ENCODE measurements at places on chromosomes 6 and 20. TPM values are rescaled to one million over a fixed set of nuclear protein-coding genes. Genes with fewer than 3 reads are reported as not detected.

The SYNDIG1 gene
- total RNA-seq, result 28.4 TPM

The RNGTT gene
- 8.6 TPM for total RNA-seq

The SAMHD1 gene
- total RNA-seq, result 113 TPM

The BPI gene
- total RNA-seq, result not detected

The IRF4 gene
- total RNA-seq, result 1.6 TPM

The C20orf204 gene
- 0.29 TPM for total RNA-seq

The ACSS2 gene
- total RNA-seq, result 118 TPM

- no peak for DNase-seq
These were observed 119.0 kb downstream of the ISM1 start for GRCh38 chr20:13340088-13340487.

GRCh38 chr20:21017528-21018085 is 88.6 kb downstream of the LINC00237 start:
- no peak for DNase-seq

DNA sequence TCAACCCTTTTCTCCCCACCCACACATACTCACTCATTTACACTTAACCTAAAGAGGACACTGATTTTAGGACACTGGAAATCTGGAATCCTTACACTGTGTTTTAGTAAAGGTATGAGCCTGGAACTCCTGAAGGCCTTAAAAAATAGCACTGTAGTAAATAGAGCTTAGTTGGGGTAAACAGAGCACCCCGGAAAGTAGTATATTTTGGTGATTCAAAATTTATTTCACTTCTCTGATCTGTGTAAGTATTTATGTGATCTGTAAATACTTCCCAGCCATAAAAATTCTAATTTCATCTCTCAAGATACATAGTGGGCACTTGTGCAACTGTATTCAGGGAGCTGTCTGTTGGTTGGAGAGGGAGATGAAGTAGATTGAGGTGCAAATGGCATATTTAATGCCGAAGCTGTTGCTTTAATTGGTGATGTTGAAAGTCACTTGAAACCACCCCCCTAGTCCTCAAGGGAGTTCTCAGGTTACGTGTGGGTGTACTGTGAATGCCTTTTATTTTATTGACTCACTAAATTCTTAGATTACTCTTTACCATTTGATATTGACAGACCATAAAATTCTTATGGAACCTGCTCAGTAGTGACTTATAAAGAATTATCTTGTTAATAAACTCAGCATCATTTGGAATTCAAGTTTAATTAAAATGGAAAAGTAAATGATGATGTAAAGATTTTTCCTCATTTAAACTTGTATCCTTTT is 154.9 kb downstream of the SOX4 start:
- DNase-seq, result no peak

DNA sequence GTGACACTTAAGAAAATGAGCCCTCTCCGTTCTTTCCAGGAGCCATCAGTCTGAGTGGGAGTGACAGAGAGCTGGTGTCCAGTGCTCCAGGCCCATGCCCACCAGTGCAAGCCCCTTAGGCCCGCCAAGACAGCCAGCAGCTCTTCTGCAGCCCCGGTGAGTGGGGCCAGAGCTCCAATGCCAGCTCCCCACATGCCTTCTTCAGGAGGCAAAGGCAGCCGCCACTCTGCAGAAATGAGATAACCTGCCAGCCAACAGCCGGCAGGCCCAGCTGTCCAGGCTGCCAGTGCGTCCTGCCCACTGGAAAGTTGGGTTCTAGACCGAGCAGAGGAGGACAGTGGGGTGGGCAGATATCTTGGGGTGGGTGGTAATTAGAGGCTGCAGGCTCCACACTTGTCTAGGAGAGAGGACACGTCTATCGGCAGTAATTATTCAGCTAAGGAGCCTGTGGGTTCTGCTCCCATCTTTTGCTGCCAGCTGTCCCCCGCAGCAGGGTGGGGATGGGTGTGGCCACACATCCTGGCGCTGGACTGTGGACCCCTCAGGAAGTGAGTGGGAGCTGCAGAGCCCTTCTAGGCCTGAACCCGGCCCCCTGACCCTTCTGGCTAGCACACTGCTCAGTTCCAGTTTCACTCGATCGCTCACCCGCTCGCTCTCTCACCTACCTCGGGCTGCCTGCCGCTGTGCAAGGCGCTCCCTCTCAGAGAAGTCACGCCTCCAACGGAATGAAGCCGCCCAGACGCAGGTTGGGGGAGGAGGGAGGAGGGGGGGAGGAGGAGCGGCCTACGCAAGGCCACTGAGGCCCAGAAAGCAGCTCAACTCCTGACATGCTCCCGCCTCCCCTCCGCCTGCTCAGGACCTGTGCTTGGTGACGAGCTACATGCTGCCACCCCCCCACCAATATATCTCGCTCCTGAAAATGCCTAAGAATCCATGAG is 3.6 kb downstream of the GRM4 start:
- DNase-seq, result no peak

- no peak for DNase-seq
These were observed 237.6 kb downstream of the QKI start for GRCh38 chr6:163651915-163652668.

DNA sequence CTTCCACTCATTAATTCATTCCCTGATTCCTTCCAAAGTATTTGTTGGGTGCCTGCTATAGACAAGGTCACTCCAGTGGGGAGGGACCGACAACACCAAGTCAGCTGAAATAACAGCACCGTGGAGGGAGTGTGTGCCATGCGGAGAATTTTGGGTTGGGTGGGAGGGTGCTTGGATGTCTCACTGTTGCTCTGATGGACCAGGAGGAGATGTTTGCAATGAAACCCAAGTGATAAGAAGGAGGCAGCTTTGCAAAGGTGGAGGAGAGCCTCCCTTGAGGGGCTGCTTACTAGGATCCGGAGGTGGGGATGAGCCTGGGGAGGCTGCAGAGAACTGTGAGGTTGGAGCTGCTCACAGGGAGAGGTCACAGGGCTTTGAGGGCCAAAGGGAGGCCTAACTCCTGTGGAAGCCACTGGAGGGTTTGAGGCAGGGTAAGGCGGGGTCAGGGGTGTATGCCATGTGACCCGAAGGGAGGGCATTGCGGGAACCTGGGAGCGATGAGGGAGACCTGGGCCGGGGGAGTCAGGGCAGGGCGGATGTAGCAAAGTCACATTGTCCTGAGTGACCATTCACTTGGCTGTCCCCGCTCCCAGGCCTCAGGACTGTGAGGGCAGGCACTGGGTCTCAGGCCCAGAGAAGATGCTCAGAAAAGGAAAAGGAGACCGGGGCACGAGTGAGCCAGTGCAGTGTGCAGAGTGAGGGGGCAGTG is 124.5 kb downstream of the PHACTR3 start:
- no peak for DNase-seq
